ENCODE measurements at places on chromosomes 7 and 10.

- no peak for DNase-seq
Observed at GRCh38 chr10:71766717-71767419, 6.5 kb downstream of the VSIR start.

- no peak for DNase-seq
Observed at GRCh38 chr7:69803699-69804516, 205.6 kb downstream of the AUTS2 start.

GRCh38 chr7:4430227-4430626, 251.9 kb upstream of the FOXK1 start:
- no peak for DNase-seq

DNA sequence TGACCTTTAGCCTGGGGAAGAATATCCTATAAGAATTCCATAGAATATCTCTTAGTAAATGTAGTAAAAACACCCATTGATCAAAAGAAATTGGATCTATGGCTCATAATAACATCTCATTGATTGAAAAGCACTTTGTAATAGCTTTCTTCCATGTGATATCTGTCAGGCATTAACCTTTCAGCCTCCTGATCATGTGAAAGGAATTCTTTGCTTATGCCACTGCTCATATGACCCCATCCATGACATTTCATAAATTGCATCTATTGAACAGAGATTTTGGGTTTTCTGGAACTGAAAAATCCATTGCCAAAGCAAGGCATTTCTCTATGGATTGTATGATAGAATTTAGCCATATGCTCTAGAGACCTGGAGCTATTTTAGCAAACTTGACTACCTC, 519.3 kb upstream of the PFKP start:
- no peak for DNase-seq

DNA sequence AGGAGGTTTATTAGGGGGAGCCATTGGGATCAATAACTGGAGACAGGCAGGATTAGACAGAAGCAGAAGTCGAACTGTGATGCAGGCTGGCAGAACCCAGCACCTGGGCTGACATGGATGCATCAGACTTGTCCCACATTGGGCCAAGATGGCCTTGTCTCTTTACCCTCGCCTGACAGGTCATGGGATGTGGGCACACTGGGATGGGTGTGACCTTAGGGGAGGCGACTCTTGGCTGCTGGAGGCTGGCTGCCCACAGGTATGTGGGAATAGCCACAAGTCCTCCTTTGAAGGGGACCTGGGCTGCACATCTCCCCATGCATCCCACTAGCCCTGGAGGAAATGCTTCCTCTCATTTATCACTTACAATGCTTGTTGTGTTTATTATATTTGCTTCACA, 17.3 kb downstream of the NFE2L3 start:
- no peak for DNase-seq

GRCh38 chr7:83267141-83267631, 104.5 kb upstream of the PCLO start:
- no peak for DNase-seq

DNA sequence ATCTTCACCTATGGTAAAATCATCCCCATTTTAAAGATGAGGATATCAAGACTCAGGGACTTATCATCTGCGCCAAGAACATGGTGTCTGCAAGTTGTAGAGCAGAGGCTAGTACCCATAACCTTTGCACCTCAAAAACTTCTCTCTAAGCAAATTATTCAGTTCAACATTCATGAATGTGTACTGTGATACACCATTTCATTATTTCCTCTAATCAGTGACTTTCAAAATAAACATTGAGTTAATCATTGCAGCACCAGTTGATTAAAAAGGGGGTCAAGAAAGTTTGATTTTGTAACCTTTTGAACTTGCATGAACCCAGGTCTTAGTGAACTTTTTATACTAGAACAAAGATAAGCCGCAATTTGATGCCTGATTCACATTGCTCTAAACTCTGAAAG, 47.6 kb upstream of the CYP2C8 start:
- DNase-seq = no peak

DNA sequence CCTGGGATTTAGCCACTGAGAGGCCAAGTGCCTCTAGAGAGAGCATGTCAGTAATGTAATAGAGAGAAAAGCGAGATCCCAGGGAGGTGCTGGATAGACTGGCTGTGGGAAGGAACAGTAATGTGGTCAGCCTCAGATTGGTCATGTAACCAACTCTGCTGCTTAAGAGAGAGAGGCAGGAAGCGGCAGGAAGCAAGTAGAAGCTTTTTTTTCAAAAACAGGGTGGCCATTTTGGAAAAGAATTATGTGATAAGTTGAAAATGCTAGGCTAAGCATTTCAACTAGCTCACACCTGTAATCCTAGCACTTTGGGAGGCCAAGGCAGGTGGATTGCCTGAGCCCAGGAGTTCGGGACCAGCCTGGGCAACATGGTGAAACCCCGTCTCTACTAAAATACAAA, 3.7 kb upstream of the PCOLCE start:
- DNase-seq = no peak

- no peak for DNase-seq
Observed at GRCh38 chr10:86263209-86263608, 103.4 kb downstream of the GRID1 start.

GRCh38 chr7:80847895-80848294, 71.0 kb downstream of the SEMA3C start:
- DNase-seq = no peak

GRCh38 chr10:114362826-114363355, 41.4 kb downstream of the AFAP1L2 start:
- no peak for DNase-seq

- no peak for DNase-seq
Observed at GRCh38 chr10:61786728-61787127, 114.8 kb upstream of the ARID5B start.

- DNase-seq = no peak
Observed at GRCh38 chr10:94150541-94151184, 156.9 kb downstream of the PLCE1 start.

- no peak for DNase-seq
Observed at GRCh38 chr10:131860806-131861440, 39.9 kb upstream of the PPP2R2D start.

- no peak for DNase-seq
Observed at GRCh38 chr10:102812231-102812876, 24.9 kb downstream of the CYP17A1 start.

DNA sequence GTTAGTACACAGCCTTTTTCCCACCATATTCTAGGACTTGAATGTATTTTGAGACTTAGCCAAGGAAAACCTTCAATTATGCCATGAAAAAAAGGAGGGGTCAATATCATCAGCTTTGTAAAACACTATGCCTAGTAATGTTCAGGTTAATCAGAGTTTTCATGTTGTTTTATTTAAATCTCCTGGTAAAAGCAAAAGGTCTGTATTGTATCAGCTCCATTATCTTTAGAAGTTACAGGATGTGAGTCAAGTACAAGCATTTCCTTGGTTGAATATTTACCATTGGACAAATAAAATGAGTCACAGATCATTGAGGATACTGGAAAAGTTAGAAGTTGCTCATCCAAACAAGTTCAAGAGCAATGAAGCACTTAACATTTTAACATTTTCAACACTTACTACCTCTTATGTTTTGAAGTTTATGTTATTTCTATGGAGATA, 89.9 kb upstream of the CAPZA2 start:
- DNase-seq = no peak

- no peak for DNase-seq
Observed at GRCh38 chr7:50665403-50666123, 100.4 kb upstream of the DDC start.

GRCh38 chr7:134495546-134495945, 31.8 kb upstream of the AKR1B10 start:
- DNase-seq = no peak

GRCh38 chr7:120927454-120928103, 23.0 kb upstream of the ING3 start:
- no peak for DNase-seq

- DNase-seq = no peak
Observed at GRCh38 chr10:7561216-7561893, 105.4 kb downstream of the ITIH5 start.

- no peak for DNase-seq
Observed at GRCh38 chr10:26528715-26529393, 90.7 kb downstream of the APBB1IP start.

DNA sequence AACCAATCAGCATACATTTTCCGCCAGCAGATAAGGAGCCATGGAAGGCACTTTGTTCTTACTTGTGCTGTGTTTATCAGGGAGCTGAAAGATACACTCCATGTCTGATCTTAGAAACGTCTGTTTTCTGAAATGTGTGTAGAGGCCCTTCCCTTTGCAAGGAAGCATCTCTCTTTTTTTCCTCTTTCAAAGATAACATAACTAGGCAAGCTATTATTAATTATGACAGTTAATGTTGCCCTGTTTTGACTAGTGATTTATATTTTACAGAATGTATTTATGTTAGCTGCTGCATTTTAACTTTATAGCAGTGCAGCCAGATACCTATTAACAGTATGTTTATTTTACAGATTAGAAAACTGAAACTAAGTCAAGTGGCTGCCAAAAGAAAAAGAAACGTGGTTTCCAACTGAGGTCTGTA, 683.2 kb upstream of the IGFBP3 start:
- DNase-seq = no peak

GRCh38 chr7:30322271-30323005, 38.0 kb downstream of the ZNRF2 start:
- no peak for DNase-seq

DNA sequence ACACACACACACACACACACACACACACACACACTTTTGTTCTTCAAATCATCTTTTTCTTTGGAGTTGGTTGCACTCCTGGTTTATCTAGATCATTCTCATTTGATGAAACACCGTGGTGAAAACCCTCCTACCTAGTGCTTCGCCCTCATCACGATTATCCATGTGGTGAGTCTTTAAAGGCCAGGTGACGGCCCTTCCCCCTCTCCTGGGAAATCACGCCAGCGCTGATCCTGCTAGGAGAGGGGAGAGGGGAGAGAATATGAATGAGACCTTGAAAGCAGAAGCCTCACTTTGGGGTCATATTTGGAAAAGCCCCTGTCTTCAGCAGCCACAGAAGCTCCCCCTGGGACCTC, 103.9 kb upstream of the LRRC4 start:
- no peak for DNase-seq

GRCh38 chr7:130793855-130794618, 60.0 kb upstream of the KLF14 start:
- no peak for DNase-seq

- no peak for DNase-seq
Observed at GRCh38 chr7:33157311-33157710, 27.9 kb downstream of the BBS9 start.

DNA sequence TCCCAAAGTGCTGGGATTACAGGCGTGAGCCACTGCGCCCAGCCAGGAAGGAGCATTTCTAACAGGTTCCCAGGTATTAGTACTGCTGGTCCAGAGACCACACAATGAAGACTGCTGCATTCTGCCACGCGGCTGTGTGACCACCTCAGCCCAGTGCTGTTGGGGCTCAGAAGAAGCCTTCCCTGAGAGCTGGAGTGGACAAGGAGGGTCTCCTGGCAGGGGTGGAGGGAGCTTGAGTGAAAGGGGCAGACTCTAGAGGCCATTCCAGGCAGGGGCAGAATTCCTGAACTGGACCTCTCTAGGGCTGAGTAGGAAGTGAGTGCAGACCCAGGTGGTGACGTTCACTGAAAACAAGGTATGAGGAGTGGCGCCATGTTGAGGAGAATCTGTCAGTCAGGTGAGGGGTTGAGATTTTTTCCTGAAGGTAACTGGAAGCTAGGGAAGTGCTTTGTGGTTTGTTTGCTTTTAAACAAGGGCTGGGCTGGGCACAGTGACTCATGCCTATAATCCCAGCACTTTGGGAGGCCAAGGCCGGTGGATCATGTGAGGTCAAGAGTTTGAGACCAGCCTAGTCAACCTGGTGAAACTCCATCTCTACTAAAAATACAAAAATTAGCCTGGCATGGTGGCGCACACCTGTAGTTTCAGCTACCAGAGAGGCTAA, 67.6 kb downstream of the TACC2 start:
- no peak for DNase-seq

DNA sequence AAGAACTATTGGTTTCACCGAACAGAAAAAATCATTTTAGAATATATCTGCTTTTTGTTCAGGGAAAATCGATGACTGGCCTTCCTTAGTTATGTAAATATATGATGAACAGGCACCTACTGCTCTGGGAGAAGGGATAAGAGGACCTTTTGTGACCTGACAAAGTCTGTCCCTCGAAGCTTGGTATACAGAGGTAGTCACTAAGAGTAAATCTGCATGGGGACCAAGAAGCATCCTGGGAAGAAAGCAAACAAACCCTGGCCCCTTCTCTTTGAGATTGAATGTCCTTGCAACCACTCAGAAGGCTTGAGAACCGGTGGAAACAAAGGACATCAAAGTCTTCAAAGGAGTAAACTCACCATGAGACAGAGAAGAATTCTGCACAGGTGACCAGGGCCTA, 52.3 kb downstream of the SKIDA1 start:
- no peak for DNase-seq

- DNase-seq = no peak
Observed at GRCh38 chr7:113394856-113395255, 276.5 kb upstream of the SMIM30 start.
